ENCODE measurements at places on chromosomes 7 and 10.

DNA sequence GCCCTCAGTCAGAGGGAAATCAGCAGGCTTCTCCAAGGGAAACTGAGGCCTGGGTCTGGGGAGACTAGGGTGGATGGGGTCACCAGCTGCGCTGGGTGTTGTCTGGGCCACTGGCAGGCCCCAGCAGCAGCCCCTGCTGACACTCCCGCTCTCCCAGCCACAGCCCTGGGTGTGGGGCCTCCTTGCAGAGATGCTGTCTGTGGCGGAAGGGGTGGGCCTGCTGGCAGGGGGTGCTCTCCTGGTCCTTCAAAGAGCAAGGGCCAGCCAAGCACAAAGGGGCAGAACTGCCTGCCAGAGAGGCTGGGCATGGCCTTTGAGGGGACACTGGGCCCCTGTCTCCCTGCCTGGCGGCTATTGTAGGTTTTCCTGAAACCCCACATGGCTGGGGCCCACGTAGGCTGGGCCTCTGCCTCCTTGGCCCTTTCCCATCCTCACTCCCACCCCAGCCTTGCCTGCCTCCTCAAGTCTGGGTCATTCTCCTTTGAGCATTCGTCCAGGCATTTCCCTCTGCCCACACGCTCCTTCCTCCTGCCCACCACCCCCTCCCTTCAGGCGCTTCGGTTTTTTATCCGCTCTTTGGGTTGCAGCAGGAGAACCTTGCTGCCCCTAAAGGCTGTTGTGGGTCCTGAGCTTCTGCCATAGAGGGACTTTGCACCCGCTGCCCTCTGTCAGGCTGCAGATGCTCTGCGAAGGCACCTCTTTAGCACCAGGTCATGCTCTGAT, 9.1 kb downstream of the COL13A1 start:
- no peaks in the 10 kb centered on the region for H3K27me3 ChIP-seq
- no peak overlapping the region for H3K27ac ChIP-seq
- H3K36me3 ChIP-seq, result no peaks in the 10 kb centered on the region
- no peak overlapping the region for H3K4me3 ChIP-seq
- no peak for DNase-seq
- H3K4me1 ChIP-seq, result peaks cover 14% of the 10 kb centered on the region

DNA sequence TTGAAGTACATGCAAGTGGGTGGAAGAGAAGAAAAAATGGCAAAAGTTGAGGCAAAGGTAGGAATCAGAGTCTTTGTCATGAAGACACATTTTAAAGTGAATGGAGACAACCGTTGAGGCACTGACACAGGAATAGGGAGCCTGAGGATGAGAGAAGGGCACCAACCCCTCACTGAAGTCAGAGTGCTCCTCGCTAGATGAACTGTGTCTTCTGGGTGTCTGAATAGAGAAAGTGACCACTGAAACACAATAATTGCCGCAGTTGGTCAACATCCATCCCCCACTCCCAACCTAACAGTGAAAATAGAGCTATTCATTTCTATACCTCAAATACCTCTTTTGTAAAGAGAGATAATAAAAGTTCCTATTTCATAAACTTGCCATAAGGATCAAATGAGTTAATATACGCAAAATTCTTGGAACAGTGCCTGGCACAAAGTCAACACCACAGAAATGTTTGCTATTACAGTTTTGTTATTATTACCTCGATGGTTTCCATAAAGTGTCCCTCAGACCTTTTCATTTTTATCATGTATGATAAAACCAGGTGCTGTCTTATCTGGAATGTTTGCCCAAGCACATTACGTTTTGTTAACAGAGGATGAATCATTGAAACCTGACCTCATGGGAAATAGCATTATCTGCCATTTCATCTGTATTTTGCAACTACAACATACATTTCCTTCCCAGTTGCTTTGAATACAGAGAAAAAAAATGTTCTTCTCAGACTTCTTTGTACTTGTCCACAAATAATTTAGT, 61.8 kb upstream of the SP4 start:
- H3K36me3 ChIP-seq, result no peaks in the 10 kb centered on the region
- H3K4me3 ChIP-seq, result no peak overlapping the region
- no peaks in the 10 kb centered on the region for H3K27me3 ChIP-seq
- H3K27ac ChIP-seq, result no peak overlapping the region

DNA sequence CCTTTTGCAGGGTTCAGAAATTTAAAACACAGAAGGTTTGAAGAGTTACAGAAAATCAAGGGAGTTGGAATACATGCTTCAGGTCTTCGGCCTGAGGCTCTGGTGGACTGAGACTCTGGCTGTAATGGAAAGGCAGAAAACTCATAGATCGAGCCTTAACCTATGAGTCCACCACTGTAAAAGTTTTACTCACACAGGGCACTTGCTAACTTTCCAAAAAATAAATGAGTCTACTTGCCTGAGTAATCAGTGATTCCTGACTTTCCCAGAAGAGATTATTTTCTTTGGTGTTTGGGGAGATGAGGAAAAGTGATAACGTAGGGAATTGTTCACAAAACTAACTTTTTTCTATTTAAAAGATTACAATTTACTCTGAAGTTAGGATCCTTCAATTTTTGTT, 108.0 kb downstream of the MBL2 start:
- no peak overlapping the region for H3K4me3 ChIP-seq
- H3K4me1 ChIP-seq, result no peaks in the 10 kb centered on the region
- DNase-seq, result no peak
- H3K27ac ChIP-seq, result no peak overlapping the region
- H3K36me3 ChIP-seq, result no peaks in the 10 kb centered on the region

DNA sequence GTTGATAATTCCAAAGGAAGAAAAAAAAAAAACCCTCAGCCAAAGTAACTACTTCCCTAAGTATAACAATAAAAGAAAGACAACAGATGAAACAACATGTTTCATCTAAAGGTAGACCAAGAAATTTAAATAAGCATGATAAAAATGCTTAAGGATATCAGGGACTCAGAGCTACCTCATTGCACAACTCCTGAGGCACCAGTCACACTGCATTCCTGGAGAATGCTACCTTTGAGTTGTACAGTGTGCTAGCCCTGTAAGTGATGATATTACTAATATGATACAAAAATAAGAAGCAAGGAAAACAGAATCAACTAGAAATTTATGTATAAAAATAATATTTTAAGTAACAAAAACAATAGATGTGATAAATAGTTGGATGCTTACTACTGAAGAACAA, 29.5 kb upstream of the C7orf33 start:
- no peaks in the 10 kb centered on the region for H3K36me3 ChIP-seq
- peaks cover 14% of the 10 kb centered on the region for H3K4me1 ChIP-seq
- H3K27ac ChIP-seq, result no peak overlapping the region

DNA sequence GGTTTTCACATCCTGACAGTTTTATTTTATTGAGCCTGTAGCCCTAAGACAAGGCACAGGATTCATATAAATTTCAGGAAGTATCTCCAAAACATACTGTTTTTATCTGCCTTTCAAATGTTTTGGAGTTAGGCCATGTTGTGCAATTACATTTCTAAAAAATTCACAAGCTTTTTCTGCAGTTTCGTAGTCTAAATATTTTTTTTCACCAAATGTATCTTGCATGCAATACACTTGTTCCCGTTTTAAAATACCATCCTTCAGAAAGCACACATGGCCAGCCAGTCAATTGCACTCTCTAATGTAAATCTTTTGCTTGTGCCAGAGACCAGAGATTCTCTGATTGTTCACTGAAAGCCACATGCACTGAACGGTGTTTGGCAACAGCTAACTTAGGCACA, 161.5 kb upstream of the PRKCQ start:
- H3K27me3 ChIP-seq, result no peaks in the 10 kb centered on the region
- H3K4me1 ChIP-seq, result peaks cover 32% of the 10 kb centered on the region
- H3K4me3 ChIP-seq, result no peak overlapping the region
- H3K36me3 ChIP-seq, result peaks cover 3% of the 10 kb centered on the region
- H3K27ac ChIP-seq, result peak overlapping the region; percentile 2

DNA sequence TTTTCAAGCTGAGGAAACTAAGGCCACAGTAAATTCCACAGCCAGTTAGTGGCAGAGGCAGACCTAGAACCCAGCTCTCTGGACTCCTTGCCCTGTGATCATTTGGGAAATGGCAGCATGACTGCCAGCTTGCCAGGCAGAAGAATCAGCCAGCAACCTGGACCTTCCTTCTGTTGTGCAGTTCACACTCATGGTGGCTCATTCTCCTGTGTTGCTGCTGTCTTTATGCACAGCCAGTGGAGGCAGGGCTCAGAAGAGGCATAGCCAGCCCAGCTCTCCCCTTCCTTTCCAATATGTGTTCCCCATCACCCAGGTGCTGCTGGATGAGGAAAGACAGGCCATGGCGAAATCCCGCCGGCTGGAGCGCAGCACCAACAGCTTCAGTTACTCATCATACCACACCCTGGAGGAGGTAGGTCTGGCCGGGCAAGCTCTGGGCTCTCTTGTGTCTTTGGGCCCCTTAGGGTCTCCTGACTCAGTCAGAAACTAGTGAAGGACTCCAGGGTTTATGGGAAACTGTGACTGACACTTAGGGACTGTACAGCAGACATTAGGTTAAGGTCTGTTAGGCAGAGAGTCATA, 14.8 kb downstream of the CPA5 start:
- H3K4me1 ChIP-seq, result peaks cover 45% of the 10 kb centered on the region
- peak; percentile 84 for DNase-seq

- H3K36me3 ChIP-seq, result no peaks in the 10 kb centered on the region
- no peak overlapping the region for H3K4me3 ChIP-seq
- no peaks in the 10 kb centered on the region for H3K4me1 ChIP-seq
- H3K27me3 ChIP-seq, result no peaks in the 10 kb centered on the region
Measured at GRCh38 chr7:15033039-15033438, 130.5 kb upstream of the DGKB start.

- no peak for DNase-seq
- no peaks in the 10 kb centered on the region for H3K36me3 ChIP-seq
- no peaks in the 10 kb centered on the region for H3K4me1 ChIP-seq
- H3K27ac ChIP-seq, result no peak overlapping the region
Measured at GRCh38 chr10:389261-389790, 254.1 kb downstream of the ZMYND11 start.

GRCh38 chr7:155840262-155840885, 28.1 kb upstream of the SHH start:
- no peaks in the 10 kb centered on the region for H3K27me3 ChIP-seq
- no peak overlapping the region for H3K4me3 ChIP-seq
- no peaks in the 10 kb centered on the region for H3K4me1 ChIP-seq

- peak overlapping the region; percentile 14 for H3K27ac ChIP-seq
- no peak overlapping the region for H3K4me3 ChIP-seq
- H3K27me3 ChIP-seq, result no peaks in the 10 kb centered on the region
Measured at GRCh38 chr7:135194494-135195095, 16.7 kb downstream of the WDR91 start.

DNA sequence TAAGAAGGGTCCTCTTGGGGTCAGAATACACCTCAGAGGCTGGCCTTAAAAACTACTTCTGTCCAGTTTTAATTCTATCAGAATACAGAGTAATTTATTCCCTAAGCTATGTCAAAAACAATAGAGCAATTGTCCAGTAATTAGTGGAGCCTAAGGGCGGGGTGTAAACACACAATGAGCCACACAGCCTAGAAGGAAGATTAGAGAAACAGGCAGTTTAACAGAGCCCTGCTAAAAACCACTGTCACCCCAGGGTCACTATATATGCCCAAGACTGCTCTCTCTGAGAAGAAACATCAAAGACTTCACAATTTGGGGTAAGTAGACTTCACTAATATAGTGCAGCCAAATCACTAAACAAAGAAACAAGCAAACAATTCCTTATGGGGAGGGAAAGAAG, 27.2 kb upstream of the WNT2 start:
- no peaks in the 10 kb centered on the region for H3K4me1 ChIP-seq
- H3K4me3 ChIP-seq, result no peak overlapping the region
- peaks cover 5% of the 10 kb centered on the region for H3K27me3 ChIP-seq
- no peak for DNase-seq
- H3K36me3 ChIP-seq, result no peaks in the 10 kb centered on the region
- H3K27ac ChIP-seq, result no peak overlapping the region

- H3K27me3 ChIP-seq, result peaks cover 23% of the 10 kb centered on the region
- no peak overlapping the region for H3K4me3 ChIP-seq
- H3K4me1 ChIP-seq, result peaks cover 20% of the 10 kb centered on the region
- DNase-seq, result no peak
- H3K27ac ChIP-seq, result no peak overlapping the region
Measured at GRCh38 chr10:100894033-100894432, 18.7 kb upstream of the SLF2 start.

DNA sequence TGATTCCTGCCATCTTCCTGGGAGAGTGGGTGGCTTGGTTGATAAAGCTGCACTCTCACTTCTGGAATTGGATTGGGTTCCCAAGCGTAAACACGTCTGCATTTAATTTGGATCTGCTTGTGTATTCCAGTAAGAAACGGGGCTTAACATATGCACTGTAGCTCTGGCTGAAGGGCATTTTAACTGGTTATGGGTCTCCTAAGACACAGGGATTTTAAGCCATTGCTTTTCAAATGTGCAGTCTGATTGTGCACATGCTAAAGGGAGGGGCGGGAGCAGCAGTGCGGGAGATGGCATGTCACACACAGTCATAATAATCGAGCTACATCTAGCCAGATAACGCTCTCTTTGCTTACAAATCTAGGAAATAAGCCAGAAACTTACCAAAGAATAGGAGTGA, 247.3 kb upstream of the LYZL1 start:
- no peaks in the 10 kb centered on the region for H3K36me3 ChIP-seq
- no peak for DNase-seq
- H3K27me3 ChIP-seq, result no peaks in the 10 kb centered on the region
- H3K27ac ChIP-seq, result no peak overlapping the region

DNA sequence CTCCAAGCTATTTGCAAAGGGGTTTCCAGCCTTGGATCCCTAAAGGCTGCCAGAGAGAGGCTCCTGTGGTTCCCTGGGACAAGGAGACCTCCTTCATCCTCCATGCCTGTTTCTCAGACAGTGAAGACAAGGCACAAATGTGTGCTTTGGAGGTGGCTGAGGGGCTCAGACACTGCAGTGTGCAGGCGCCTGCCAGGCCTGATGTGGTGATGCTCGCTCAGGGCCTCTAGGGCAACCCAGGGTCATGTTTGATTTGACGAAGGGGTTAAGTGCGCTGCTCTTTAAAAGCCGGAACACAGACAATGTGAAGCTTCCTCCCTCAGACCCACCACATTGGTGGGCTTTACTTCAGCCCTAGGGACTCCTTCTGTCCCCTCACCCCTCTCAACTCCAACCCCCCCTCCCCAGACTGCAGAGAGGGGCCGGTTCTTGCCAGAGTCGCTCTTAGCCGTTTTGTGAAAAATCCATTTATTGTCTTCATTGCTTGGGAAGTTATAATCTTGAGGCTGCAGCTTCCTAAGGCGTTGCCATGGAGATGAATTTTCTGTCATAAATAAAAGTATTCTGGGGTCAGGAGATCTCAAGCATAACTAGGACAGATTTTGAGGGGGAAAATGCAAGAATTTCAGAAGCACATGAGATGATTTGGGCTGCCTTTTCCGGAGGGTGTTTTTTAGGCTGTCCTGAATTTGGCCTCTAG, 35.8 kb downstream of the PDGFA start:
- H3K4me3 ChIP-seq, result no peak overlapping the region
- no peaks in the 10 kb centered on the region for H3K27me3 ChIP-seq
- peaks cover 13% of the 10 kb centered on the region for H3K4me1 ChIP-seq

GRCh38 chr7:20697351-20697750, 81.9 kb downstream of the ABCB5 start:
- H3K4me1 ChIP-seq, result peaks cover 9% of the 10 kb centered on the region
- H3K4me3 ChIP-seq, result no peak overlapping the region
- DNase-seq, result no peak
- no peak overlapping the region for H3K27ac ChIP-seq
- no peaks in the 10 kb centered on the region for H3K36me3 ChIP-seq

- H3K27me3 ChIP-seq, result no peaks in the 10 kb centered on the region
- H3K4me1 ChIP-seq, result no peaks in the 10 kb centered on the region
- DNase-seq, result no peak
- H3K4me3 ChIP-seq, result no peak overlapping the region
- no peak overlapping the region for H3K27ac ChIP-seq
- no peaks in the 10 kb centered on the region for H3K36me3 ChIP-seq
Measured at GRCh38 chr10:36256948-36257356, 614.9 kb upstream of the FZD8 start.

- H3K27me3 ChIP-seq, result no peaks in the 10 kb centered on the region
- no peaks in the 10 kb centered on the region for H3K4me1 ChIP-seq
- no peak overlapping the region for H3K4me3 ChIP-seq
- no peaks in the 10 kb centered on the region for H3K36me3 ChIP-seq
- DNase-seq, result no peak
Measured at GRCh38 chr7:94311515-94311914, 83.2 kb upstream of the COL1A2 start.
